ENCODE measurements at places on chromosomes 1 and 21.

DNA sequence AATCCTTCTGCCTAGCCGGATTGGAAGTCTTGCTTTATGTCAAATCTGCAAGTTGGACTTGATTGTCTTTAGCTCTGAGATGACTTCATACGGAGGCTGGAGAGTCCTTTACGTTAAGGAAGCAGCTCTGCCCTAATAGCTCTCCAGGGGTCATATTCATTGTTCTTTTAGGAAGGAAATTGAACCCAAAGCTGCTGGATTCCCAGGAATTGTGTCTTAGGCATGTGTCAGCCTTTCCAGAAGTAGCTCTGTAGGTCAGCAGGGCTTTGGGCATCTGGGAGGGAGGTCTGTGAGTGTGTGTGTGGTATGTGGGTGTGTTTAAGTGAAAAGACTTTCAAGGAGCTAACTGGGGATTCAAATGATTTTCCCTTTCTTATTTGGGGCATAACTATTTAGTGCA, 82.4 kb downstream of the ABCA4 start:
- DNase-seq, result peak; percentile 75

- DNase-seq, result no peak
These were observed 10.3 kb upstream of the PHC2 start for GRCh38 chr1:33441088-33441745.

DNA sequence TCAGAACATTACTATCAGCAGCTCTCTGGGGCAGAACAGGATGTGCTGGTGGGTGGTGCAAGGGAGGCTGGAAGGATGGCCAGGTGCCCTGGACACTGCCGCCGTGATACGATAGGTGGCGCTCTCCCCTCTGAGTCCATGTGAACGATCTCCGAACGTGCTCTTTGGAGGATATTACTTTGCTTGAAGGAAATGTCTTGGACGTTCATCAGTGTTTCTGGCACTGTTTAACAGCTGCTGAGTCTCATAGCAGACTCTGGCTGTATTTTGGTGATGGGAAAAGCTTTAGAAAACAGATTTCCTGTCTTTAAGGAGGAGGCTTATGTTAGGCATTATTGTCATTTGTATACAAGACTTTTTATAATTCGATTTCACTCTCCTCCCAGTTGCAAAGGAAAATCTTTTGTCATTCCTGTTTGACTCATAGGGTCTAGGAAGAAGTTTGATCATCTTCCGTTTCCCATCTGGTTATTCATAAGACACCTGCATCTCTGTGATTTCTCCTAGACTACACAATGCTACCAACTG, 386.2 kb upstream of the ADGRL2 start:
- DNase-seq, result peak; percentile 91

- DNase-seq, result no peak
These were observed 13.7 kb downstream of the KIAA1614 start for GRCh38 chr1:180926164-180926981.
